ENCODE measurements at places on chromosomes 6 and 20.

DNA sequence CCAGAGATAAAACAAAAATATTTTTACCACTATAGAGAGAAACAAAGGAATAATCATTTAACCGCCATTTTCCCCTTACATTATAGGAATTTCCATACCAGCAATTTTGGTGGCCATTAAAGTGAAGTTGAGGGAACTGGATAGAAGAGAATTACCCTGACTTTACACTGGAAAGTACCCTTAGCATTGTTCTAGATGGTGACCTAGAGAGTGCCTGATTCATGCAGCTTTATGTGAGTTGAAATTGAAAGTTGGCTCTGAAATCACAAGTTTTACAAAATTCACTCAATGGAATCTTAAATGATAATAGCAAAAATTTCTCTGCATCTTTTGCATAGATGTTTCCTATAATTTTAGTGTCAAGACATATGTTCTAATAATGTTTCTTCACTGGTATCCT lies 55.7 kb upstream of the PREP start:
- DNase-seq = no peak

DNA sequence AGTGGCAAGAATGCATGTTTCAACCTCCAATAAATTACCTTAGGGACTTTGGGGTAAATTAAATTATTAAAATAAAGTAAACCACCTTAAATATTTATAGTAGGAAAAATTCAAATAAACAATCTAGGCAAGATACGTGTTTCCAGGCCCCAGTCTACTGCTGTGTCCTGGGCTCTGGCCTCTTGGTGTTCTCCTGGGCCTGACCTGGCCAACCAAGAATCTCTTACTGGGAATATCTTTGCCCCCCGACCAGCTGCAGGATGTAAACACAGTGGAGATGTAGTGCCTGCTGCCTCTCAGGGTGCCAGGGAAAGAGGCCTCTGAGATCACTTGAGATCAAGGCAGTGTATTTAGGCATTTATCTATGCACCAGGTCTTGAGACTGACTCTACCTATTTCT lies 11.7 kb upstream of the DSN1 start:
- DNase-seq = no peak

DNA sequence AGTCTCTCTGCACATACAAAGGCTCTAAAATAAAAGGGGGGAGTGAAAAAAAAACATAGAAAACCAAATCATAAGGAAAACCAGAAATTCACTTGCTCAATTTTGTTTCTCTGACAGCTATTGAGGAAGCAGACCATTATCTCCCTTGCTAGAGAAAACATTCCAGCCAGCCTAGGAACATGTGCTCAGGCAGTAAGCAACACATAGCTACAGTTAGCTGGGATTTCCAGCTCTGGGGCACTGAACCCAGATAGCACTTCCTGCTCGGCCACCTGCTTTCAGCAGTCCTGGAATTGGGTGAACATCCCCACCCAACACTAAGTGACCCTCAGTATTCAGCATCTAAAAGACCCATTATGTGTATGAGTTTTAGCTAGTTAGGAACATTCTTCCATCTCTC lies 61.3 kb downstream of the TNFRSF21 start:
- no peak for DNase-seq

- DNase-seq = no peak
Measured at GRCh38 chr6:8325743-8326142, 109.6 kb downstream of the SLC35B3 start.

- DNase-seq = no peak
Measured at GRCh38 chr6:3072798-3073197, 4.5 kb downstream of the RIPK1 start.

GRCh38 chr20:62451156-62451767 lies 23.9 kb upstream of the RBBP8NL start:
- no peak for DNase-seq

GRCh38 chr20:49034070-49034732 lies 11.9 kb upstream of the CSE1L start:
- DNase-seq = no peak

DNA sequence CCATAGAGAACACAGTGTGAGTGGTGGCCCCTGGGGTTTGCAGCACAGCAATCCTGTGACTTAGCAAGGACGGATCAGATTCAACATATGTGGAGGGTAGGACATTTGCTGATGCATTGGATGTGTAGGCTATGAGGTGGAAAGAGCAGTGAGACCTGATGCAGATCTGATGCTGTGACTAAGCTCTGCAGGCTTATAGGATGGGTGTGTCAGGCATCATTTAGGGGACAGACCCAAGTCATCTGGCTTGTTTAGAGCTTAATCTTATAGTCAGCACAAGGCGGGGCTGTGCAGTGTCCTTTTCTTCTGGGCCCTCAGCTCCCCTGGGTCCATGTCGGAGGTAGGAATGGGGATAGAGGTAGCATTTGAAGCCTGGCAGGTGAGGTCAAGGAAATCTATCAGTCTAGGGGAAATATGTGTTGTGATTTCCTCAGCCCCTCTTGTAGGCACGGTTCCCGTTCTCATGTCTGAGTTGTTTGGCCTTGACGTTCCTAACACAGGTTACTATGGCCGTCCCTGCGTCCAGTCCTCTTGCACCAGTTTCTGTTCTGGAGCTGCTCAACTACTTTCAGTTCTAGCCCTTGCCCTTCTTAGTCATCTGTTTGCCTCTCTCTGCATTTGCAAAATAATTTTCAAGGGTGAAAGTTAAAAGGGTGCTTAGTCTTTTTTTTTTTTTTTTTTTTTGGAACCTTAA lies 15.6 kb upstream of the MAPRE1 start:
- peak; percentile 34 for DNase-seq

- DNase-seq = no peak
Measured at GRCh38 chr6:12037798-12038197, 25.7 kb downstream of the HIVEP1 start.

DNA sequence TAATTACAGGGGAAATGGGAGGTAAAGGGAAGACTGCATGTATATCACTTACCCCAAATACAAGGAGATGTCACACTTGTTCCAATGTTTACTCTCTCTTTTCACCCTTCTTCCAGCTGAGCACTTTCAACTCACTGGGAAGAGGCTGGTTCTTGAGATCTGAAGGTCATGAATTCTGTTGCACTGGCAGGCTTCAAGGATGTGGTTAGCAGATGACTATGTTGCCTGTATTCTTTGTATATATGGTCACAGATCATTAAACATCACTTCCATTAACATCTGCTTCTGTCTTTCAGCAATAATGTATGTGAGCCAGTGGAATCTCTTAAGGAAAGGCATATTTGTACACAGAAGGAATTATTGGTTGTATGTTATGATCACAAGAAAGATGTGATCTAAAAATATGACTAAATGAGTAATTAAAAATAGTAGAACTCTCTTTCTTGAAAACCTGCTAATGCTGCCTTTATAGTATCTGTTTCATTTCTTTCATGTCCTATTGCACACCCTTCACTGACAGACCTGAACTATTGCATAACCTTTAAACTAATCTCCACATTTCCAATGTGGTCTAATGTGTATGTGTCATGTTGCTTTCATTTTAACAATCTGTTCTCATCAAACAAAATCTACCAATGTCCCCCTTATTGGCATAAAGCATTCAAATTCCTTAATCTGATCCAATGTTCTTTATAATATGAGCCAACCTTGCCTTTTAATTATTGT lies 131.4 kb upstream of the EPHA7 start:
- DNase-seq = no peak

DNA sequence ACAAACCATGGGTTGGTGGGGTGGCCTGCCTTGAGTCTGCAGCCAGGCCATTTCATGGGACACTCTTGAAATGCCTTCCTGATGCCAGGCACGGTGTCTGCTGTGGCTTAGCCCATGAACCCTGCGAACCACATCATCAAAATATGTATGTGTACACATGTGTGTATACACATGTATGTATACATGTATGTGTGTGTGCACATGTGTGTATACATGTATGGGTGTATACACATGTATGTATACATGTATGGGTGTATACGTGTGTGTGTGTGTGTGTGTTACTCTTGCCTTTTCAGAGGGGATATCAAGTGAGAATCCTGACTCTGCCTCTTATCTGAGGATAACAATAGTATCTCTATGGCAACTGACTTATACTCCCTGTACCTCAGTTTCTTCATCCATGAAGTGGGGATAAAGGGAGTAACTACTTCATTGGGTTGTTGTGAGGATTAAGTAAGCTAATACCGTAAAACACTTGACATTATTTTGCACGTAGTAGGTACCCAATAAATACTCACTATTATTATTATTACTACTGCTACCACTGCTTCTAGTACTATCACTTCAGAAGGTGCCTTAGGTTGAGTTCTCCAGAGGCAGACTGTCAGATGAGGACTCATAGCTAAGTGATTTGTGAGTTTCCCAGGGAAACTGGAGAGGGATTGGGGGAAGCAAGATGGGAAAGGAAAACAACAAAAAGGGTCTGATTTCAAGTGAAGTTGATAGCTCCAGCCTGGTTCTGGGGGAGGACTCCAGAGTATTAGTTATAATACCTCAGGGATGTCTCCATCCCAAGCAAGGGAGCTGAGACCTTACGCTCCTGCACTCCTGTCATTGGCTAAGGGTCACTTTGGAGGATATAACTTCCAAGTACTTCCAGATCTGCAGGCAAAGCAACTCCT lies 110.5 kb downstream of the VEGFA start:
- DNase-seq = no peak

DNA sequence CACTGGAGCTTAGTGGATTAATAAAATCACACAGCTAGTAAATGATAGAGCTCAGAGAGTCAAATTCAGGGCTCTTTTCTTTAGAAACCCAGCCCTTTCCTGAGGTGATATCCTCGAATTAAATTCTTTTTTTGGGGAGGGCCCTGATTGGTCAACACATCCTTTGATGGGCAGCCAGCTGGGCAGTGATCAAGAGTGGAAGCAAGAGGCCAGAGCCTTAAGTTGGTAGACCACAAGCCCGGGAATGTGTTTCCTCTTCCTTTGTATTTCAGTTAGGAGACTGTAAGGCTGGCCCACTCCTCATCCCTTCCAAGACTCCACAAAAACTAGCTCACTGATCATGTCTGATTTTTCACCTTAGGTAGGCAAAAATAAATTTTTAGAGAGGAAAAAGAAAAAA lies 640.5 kb downstream of the DHX35 start:
- no peak for DNase-seq

DNA sequence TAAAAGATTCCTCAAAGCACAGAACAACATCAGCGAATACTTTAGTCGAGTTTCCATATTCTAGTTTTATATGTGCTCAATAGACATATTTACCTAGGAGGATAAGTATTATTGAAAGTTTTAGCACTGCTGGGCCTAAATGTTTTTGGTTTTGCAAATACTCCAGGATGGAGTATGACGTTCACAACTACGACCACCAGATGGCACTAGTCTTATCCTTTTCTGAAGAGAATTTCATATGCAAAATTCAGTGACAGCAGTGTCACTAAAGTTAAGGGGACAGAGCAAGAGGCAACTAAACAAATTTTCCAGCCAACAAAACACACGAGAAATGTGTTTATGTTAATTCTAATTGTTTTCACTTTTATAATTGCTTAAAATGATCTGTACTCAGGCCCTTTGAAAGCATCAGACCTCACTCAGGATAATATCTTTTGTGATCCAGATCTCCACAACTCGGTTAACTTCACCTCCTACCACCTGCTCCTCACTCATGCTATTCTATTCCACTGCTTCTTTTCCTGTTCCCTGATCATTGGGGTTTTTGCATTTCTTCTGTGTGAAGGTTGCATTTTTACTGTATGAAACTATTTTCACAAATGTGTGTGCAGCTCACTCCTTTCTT lies 220.8 kb downstream of the TRDN start:
- peak; percentile 86 for DNase-seq

GRCh38 chr6:110703906-110704594 lies 111.2 kb downstream of the CDK19 start:
- DNase-seq = peak; percentile 69

- no peak for DNase-seq
Measured at GRCh38 chr20:11260611-11261010, 586.8 kb upstream of the JAG1 start.

- peak; percentile 82 for DNase-seq
Measured at GRCh38 chr6:164098857-164099267, 684.3 kb downstream of the QKI start.

DNA sequence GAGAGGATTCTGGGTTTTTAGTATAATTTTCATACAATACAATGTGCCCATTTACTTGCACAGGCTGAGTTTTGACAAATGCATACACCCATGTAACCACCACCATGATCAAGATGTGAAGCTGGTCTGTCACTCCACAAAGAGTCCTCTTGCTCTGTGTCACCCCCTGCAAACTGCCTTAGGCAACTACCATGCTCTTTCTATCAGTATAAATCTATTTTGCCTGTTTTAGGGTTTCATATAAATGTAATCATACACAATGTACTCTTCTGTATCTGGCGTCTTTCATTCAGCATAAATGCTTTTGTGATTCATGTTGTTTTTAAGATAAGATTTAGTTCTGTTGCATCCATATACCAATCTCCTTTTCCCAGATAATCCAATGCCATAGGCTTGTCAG lies 181.9 kb upstream of the KCNG1 start:
- no peak for DNase-seq

DNA sequence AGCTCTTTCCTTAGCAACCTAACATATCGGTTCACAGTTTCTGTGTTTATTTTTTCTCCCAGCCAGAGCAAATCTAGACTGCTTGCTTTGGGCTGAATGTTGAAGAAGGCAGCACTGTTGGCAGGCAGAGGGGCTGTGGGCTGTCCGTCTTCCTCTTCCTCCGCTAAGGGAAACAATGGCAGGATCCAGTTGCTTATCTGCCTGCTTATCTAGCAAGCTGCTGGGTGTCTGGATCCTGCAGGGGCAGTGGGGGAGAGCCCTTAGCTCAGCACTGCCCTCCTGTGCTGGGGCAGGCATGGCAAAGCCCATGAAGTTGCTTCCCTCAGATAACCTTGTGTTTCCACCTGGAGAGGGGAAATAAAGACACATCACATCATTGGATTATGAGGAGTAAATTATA lies 92.7 kb upstream of the CD93 start:
- no peak for DNase-seq

DNA sequence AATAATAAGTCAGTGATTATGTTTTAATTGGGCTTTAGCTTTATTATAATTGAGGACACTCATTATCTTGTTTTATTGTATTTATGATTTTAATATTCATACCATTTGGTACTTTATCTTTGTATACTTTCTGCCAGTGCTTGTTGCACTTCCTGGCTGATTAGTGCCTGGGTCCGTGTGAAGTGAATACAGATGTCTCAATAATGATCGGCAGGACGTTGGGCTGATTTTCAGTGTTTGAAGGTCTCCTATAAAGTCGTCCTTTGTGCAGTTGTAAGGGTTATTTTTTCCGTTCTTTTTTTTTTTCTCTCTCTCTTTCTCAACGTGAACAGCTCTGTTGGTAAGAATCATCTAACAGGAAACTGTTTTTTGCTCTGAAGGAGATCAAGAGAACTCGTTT lies 450.0 kb upstream of the POU3F2 start:
- DNase-seq = no peak

DNA sequence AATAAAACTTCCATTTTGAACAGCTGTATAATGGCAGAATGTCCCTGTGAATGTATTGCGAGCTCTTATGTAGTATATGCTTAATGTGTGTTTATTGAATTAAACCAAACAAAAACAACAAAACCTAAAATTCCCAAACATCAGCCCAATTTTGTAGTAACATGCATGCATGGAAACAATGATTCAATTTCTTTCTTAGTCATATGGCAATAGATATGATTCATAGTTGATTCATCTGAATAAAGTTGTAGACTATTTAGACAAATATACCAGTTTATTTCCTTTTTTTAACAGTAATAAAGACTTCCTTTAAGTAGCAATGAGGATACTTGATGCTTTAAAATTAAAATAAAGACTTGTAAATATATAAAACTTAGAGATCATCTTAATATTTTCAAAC lies 670.6 kb downstream of the CD109 start:
- no peak for DNase-seq

Measured in trophoblast cell (in vitro differentiated cells and primary cell).